ENCODE measurements at places on chromosomes 11 and 22.

DNA sequence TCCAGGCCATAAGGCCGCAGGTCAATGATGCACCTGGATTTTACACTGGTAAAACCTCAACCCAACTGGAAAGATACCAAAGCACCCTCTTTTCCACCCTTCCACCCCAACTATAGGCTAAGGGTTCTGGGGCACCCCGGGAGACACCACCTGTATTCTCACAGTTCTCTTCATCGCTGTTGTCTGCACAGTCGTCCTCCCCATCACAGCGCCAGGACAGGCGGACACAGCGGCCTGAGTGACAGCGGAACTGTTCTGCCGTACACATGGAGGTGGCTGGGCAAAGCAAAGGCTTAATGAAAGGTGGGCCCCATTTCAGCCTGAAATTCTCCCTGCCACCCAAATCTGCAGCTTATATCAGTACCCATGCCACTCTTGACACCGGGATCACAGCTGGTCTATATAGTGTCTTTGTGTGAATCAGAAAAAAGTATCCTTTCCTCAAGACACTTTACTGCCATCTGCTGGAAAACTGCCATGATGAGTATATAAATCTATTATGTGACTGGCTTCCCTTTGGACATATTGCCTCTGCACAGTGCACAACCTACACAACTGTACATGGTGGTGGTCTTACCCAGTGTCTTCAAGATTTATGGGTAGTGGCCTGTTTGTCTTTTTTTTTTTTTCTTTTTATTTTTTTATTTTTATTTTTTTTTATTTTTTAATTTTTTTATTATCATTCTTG, 21.5 kb downstream of the LRP4 start:
- DNase-seq: no peak

DNA sequence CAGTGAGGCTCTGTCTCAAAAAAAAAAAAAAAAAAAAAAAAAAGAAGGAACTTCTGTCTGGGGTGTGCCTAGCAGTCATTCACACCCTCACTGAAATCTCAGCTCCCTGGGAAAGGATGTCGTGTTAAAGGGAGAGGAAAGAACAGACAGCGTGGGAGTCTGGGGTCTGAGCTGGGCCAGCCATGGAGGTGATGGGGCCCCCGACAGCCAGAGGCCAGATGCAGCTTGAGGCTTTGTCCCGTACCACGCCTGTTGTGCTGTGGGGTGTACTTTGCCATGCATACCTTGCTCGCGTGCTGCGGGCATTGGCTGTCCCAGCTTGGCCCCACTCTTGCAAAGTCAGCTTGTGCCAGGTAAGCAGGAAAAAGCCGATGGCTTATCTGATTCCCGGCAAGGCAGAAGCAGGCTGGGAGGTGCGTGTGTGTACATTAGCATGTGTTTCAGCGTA, 4.6 kb downstream of the SYT12 start:
- DNase-seq: no peak

- DNase-seq: no peak
These were observed 1.6 kb upstream of the LRRC55 start for GRCh38 chr11:57180081-57180561.

- no peak for DNase-seq
These were observed 64.2 kb downstream of the DGCR2 start for GRCh38 chr22:19057999-19058491.

DNA sequence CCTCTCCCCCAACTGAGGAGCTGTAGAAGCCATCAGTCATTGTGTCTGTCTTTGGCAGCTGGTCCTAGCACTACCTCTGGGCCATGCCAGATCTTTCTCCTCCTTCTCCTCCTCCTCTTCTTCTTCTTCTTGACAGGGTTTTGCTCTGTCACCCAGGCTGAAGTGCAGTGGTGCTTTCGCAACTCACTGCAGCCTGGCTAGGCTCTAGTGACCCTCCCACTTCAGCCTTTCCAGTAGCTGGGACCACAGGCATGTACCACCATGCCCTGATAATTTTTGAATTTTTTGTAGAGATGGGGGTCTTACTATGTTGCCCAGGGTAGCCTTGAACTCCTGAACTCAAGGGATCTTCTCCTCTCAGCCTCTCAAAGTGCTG, 50.1 kb upstream of the SHANK2 start:
- DNase-seq: no peak

DNA sequence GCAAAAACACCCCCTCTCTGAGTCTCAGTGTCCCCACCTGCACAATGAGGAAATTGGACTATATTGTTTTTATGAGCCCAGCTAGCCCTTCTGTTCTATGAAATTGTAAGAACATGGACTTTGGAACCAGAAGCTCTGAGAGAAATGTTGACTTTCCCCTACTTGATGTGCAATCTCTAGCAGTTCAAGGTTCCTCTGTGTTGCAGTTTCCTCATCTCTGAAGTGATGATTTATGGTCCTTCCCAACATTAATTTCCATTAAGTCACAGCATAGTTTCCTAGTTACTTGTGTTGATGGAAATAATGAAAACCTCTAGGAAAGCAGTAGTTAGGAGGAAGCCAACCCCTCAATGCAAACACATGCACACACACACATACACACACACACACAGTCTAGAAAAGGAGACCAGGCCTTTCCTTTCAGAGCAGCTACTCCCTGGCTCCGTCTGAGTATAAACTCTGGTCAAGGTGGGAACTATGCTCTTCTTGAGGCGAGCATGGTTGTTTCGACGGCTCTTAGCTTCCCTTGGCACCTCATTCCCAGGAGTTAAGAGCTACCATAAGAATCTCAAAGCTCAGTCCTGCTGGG, 518.4 kb downstream of the SOX6 start:
- no peak for DNase-seq

DNA sequence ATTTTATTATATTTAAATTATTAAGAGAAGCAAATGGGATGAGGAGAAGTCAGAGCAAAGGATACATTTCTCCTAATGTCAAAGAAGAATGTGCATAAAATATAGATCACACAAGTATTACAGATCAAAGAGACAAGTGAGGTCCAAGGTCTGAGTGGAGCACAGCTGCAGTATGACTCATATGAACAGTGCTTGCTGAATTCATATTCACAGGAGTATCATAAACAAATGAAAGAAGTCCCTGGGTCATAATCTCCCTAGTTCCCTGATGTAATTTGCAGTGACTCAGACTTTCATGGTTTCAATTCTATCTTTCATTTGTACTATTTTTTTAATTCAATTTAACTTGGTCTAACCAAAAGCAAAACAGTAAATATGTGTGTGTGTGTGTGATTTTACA, 499.0 kb upstream of the CCDC179 start:
- no peak for DNase-seq

DNA sequence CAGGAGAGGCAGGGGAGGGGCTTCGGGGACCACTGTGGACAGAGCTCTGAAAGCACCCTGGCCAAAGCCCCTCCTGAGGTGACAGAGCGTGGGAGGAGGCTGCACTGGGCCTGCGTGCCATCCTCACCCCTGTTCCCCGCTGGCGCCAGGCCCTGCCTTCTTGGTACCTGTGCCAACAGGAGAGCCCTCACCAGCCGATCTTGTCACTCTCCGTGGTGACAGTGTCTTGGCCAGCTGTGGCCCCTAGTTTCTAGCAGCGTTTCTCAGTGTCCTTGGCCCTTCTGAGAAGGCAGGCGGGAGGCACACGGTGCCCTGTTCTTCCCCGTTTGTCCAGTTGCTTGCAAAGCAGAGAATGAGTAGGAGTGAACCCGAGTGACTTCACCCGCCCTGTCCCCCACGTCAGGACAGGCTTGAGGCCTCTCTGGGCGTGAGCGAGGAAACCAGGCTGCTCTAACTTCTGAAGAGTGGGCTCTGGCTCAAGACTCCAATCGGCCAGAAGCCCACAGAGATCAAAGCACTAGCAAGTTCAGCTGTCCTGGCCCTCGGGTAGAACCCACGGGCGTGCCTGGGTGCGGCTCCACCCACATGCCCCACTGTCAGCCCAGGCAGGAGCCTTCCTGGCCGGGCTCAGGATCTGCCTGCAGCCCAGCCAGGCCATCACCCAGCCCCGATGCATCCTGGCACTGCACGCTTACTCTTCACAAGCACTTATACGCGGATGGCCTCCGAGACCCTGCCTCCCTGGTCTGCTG, 60.2 kb upstream of the EMID1 start:
- no peak for DNase-seq

GRCh38 chr11:12200991-12201985, 90.9 kb downstream of the MICAL2 start:
- DNase-seq: no peak

- no peak for DNase-seq
These were observed 11.7 kb downstream of the TECTA start for GRCh38 chr11:121112498-121113455.

DNA sequence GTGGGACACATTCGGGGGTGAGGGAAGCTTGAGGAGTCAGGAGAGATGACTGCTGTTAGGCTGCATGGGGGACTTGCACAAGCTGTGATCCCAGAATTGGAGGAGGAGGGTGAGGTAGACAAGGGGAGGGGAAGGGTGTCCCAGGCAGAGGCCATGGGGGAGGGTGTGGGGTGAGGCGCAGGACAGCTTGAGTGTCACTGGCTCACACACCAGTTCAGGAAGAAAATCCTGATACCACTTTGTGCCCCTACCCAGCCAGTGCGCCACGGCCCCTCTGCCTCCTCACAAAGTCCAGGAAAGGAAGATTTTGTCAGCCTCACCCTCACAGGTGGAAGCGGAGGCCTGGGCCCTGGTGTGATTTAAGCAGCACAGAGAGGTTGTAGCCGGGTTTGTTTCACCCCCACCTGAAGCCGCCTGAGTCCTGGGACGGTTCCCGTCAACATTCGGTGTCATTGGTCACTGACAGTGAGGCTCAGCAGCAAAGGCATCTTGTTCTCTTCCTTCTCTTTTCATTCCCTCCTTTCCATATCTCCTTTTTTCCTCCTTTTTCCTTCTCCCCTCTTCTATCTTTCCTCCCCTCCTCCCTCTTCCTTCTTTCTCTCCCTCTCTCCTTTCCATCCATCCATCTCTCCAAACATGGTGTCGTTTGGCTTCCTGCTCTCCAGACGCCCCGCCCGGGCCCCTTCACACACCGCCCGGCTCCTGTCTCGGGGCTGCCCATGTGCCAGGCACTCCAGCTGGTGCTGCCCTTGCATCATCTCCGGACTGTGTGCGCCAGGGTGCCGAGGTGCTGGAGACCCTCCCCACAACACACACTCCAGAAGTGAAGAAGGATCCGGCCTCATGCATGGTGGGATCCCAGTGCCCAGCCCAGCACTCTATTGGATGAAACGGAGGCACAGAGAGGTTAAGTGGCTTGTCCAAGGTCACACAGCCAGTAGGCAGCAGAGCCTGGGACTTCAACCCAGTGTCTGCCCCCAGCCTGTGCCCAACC, 89.3 kb downstream of the MPPED1 start:
- DNase-seq: no peak

DNA sequence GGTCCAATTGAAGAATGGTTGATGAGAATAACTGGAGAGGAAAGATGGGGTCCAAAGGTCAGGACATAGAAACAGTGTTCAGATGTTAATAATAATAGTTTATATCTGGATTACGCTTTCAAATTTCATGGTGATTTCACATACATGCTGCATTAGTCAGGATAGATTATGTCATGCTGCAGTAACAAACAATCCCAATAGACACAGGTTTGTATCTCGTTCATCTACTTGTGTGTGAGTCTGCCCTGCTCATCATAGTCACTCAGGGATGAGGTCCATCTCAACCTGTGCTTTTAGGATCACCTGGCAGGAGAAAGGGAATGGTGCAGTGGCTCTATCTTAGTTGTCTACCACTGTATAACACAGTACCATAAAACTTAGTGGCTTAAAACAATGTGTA, 48.0 kb upstream of the PLET1 start:
- no peak for DNase-seq

DNA sequence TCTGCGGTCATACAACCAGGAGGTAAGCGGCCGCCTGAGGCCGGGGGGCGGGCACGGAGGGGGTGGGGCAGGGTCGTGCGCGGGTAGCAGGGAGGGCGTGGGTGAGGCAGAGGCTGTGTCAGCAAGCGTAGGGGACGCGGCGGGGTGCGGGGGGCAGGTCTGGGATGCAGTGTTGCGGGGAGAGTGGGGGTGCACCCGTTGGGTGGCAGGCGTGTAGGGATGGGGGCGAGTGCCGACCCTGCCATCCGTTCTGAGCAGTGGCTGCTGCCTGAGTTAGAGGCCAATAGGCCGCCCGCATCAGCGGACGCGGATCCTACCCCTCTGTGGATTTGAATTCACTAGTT, 1.4 kb downstream of the RIC8A start:
- no peak for DNase-seq

GRCh38 chr11:118918128-118918685, 7.5 kb downstream of the BCL9L start:
- no peak for DNase-seq

DNA sequence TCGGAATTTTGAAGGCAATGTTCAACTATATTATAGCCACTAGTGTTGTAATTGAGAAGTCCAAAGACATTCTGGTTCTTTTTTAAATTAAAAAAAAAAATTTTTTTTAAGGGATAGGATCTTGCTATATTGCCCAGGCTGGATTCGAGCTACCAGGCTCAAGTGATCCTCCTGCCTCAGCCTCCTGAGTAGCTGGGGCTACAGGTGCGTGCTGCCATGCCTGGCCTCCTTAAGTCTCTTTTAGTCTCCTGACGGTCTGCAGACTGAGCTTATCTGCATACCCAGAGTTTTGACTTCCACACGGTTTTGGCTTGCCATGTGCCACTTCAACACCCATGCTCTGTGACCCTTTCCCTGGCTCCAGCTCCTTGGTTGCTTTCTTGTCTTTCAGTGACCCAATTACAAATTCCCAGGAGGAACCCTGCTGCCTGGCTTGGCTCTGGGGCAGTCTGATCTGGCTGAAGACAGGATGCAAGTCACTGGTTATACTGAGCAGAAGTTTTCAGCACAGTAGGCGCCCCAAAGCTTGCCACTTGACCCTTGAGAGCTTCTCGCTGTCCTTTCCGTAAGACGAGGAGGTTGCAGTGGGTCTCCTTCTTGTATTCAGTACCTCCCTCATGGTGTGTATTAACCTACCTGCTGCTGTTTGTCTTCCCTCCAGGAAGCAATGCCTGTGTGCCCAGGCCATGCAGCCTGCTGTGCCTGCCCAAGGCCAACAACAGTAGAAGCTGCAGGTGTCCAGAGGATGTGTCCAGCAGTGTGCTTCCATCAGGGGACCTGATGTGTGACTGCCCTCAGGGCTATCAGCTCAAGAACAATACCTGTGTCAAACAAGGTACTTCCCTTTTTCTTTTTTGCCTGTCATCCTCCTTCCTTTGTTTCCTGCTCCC, 113.8 kb upstream of the SORL1-AS1 start:
- no peak for DNase-seq

DNA sequence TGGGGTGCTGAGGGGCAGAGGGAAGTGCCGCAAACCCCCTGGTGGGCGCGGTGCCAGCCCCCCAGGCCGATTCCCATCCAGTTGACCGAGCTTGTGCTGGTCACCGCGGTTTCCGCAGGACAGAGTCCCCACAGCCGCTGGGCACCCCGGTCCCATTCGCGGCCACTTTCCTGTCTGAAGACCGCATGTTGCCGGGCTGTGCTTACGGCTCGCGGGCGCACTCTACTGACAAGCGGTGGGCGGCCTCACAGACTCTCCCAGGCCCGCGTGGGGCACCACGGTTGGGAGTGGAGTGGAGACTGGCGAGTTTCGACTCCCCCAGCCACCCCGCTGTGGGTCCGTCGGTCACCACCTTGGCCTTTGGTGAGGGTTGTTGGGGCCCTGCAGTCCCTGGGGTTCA, 648 bp upstream of the H19 start:
- DNase-seq: no peak

GRCh38 chr22:40190501-40190900, 12.8 kb downstream of the TNRC6B start:
- no peak for DNase-seq
